ENCODE measurements at places on chromosomes 13 and 19.

DNA sequence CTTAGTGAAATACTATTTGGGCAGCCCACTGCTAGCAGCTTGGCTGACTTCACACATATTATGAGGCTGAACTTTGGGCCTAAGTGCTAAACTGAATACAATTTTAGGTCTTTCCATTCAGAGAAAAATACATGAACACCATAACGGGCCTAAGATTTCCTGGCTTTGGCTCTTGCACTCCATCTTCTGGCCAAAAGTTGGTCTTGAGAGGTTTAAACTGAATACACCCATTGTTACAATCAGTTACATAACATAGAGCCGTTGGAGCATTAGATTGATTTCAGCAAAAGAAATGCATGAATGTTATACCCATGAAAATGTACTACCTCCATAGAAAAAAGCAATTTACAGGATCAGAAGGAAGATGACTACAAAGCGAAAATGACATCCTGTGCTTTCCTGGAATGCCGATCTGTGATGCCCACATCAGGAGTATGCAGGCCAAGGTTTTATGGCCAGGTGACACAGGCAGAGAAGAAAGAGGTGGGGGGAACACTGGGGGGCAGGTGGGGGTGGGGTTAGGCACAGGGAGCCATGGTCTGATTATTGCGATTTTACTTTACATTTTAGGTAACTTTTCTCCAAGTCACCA lies 11.1 kb upstream of the SHISA2 start:
- peak; percentile 20 for DNase-seq

GRCh38 chr13:32581177-32581786 lies 5.0 kb upstream of the PDS5B start:
- DNase-seq = no peak

DNA sequence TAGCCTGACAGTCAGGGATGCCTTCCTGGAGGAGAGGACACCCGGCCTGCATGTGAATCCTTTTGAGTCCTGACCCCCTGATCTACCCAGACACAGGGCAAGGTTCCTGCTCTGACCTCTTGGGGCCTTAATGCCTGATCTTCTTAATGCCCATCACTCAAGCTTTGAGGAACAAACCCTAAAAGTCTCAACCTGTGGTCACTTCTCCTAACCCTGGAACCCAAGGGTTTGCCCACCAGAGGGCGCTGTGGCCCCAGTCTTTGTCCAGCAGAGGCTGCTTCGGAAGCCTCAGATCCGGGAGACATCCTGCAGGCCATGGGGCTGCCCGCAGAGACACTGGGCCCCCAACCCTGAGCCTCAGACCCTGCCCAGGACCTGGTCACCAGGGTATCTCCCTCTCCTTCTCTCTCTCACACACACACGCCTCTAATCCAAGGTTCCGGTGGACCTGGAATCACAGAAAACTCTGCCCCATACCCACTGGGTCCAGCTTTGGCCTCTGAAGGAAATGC lies 9.8 kb upstream of the DPF1 start:
- DNase-seq = peak; percentile 37

GRCh38 chr13:25276748-25277147 lies 10.5 kb downstream of the MTMR6 start:
- no peak for DNase-seq

DNA sequence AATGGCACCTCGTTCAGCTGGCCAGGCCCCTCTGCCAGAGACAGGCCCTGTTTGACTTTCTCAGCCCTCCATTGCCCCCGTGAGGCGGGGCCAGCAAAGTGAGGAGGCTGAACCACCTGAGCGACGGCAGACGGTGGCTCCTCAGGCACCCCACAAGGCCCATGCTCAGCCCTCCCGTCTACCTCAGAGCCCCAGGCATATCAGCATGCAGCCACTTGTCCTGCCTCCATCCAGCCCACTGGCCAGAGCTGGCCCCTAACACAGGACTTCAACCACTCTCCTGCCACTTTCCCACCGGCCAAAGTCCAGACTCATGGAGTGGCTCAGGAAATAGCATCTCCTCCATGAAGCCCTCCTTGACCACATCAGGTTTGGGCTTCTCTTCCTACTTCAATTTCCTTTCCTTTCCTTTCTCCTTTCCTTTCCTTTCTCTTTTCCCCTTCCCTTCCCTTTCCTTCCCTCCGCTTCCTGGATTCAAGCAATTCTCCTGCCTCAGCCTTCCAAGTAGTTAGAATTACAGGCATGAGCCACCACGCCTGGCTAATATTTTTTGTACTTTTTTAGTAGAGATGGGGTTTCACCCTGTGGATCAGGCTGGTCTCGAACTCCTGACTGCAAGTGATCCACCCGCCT lies 9.3 kb downstream of the SLC7A10 start:
- DNase-seq = no peak

GRCh38 chr13:98449273-98449672 lies 127.6 kb downstream of the STK24 start:
- DNase-seq = no peak

- no peak for DNase-seq
Measured at GRCh38 chr13:45422731-45423292, 4.6 kb upstream of the SLC25A30 start.

DNA sequence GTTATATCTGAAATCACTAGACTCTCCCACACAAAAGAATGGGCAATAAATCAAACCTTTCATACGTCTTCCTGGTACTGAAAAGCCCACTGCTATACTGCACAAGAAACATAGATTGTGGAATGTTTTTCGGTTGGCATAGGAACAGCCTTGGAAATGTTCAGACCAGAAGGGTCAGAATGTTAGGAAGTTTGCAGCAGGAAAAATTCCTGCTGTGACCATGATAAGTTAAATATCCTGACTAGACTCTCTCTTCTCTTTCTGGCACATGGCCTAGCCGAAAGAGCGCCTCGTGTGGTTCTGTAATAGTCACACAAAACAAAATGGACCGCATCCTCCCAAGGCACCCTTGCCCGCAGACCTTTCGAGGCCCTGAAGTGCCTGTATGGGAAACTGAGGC lies 427.2 kb downstream of the COG6 start:
- DNase-seq = no peak

DNA sequence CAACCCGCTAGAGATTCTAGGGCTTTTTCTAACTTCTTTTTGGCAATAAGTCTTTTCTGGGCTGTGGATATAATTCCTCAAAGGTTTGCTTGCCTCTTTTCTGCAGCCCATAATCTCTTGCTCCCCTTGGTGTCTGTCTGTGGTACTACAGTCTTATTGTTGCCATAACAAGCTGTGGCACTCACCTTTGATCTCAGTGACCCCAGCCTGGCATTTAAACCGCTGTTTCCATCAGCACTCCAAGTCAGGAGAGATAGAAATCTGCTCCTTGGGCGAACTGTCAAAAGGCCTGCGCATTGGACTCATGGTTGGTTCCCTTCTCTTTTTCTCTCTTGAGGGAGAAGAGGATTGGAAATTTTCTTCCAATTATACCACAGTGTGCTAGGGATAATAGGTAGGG lies 14.5 kb upstream of the MPHOSPH8 start:
- no peak for DNase-seq

GRCh38 chr13:21149568-21149967 lies 26.8 kb downstream of the SKA3 start:
- DNase-seq = no peak

DNA sequence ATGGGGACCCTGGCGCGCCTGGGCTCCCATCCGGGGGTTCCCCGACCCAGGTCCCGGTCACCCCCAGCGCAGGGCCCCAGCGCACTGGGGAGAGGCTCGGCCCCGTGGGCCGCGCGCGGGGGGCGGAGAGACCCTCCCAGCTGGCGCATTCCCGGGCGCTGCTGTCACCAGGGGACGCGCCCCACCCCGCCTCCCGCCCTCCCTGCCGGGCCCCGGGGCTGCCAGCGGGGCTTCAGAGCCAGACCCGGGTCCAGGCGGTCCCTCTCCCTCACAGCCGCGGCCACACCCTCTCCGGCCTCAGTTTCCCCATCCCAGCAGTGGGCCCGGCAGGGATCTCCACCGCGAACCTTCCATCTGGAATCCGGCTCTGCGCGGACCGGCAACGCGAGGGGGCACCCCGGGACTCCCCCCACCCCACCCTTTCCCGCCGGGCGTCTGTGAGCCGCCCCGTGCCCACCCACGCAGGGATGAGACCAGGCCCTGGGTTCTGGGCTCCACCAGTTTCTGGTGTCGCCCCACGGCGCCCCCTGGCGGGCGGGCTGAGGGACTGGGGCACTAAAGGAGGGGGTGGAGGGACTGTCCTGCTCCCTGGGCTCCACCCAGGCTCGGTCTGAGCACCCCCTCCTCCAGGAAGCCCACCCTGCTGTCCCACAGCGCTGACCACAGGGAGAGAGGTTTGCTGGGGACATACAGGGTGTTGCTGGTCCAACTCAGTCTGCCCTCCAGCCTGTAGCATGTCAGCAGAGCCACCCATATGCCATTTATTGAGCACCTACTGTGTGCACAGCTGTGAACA lies 878 bp upstream of the ADAMTSL5 start:
- no peak for DNase-seq

GRCh38 chr19:1587872-1588271 lies 4.8 kb downstream of the MBD3 start:
- no peak for DNase-seq

- no peak for DNase-seq
Measured at GRCh38 chr13:79508224-79508961, 27.4 kb downstream of the NDFIP2 start.

GRCh38 chr13:28412981-28413380 lies 81.9 kb downstream of the FLT1 start:
- no peak for DNase-seq

- DNase-seq = no peak
Measured at GRCh38 chr13:46134961-46135522, 30.2 kb upstream of the CPB2 start.

DNA sequence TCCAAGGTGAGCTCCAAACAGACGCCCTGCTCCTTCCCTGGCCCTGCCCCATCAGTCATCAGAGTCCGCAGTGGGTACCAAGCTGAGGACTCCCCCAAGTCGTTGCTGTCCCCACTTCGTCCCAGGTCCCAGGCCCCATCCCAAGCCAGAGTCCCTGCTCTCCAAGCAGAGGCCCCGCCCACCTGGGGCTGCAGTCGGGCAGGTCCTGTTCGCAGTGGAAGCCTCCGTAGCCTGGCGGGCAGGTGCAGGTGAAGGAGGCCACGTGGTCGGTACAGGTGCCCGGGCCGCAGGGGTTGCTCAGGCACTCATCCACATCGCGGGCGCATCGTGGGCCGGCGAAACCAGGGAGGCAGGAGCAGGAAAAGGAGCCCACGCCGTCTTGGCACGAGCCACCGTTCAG lies 19.4 kb downstream of the NOTCH3 start:
- no peak for DNase-seq

- DNase-seq = no peak
Measured at GRCh38 chr13:25920277-25920676, 131.5 kb downstream of the SHISA2 start.

DNA sequence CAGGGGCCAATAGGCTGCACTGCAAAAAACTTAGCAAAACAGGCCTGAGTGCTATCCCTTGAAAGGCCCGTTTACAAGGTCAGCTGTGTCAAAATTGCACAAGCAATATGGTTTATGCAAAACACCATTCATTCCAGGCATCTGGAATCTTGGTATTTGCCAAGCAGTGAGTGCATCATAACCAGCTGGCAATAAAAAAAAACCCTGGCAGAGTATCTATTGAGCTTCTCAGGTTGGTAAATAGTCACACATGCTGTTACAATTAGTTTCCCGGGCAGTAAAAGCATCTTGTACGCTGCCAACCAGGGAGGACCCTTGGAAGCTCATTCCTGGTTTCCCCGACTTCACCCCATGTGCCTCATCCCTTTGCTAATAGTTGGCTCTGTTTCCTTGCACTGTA lies 21.3 kb downstream of the ZNF77 start:
- DNase-seq = no peak

DNA sequence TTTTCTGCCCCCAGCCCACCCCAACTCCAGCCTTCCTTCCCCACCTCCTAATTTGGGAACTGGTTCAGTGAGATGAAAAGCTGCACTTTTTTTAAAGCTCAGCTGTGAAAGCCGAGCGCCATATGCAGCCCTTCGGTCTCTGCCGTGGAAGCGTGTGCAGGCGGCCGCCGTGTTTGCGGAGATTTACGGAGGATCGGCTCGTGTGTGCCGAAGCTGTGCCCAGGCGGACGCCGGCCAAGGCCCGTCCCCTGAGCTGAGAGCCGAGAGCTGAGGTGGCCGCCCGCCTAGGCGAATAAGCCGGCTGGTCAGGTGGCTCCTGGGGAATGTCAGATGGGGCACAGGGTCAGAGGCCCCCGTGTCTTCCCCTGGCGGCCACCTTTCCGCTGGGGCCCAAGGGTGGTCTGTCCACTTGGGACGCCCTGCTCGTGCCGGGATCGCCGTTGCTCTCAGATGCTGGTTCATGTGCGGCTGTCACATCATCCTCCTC lies 78.7 kb downstream of the ZNF536 start:
- peak; percentile 9 for DNase-seq

DNA sequence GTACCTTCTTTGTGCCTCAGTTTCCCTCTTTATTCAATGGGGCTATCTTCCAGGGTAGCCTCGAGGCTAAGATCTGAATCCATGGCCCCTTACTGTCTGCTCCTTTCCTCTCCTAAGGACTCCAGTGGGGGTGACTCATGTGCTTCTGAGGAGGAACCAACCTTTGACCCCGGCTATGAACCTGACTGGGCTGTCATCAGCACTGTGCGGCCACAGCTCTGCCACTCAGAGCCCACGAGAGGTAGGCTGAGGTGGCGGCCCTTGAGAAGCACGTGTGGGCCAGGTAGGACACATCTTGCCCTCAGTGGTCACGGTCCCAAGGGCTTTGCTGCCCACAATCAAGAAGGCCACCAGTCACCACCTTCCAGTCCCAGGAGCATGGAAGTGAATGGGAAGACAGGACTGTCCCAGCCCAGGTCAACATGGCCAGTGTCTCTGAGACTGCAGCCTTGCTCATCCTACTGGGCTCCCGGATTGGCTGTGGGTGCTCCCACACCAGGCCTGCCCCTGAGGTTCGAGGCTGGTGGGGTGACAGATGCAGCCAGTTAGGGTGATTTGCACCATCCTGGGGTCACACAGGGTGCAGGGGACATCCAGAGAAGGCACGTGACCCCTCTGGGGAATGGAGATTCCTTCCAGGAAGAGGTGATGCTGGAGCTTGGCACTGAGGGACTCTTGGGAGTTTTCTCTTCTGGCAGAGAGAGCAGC lies 2.8 kb downstream of the TBC1D17 start:
- no peak for DNase-seq

DNA sequence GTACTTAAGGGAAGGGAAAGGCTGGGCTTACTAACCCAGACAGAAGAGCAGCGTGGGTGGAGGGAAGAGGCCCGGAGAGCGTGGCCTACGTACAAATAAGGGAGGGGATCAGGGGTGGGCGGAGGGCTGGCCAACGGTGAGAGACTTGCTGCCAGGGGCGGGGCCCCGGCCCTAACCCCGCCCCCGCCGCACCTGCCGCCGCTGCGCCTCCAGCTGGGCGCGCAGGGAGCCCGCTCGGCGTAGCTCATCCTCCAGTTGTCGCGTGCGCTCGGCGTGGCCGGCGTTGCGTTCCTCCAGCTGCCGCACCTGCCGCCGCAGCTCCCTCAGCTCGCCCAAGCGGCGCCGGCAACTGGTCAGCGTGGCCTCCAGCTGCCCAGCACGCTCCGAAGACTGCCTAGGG lies 5.7 kb downstream of the HOOK2 start:
- no peak for DNase-seq

- DNase-seq = no peak
Measured at GRCh38 chr13:44710576-44710975, 134.4 kb upstream of the TSC22D1 start.

GRCh38 chr19:50501186-50501567 lies 9.8 kb downstream of the JOSD2 start:
- DNase-seq = no peak

Data from substantia nigra (tissue), 51 donors.